EH (cell line): ENCODE measurements at places on chromosomes 7 and 10.
A peak's percentile ranks its signal among the peaks of the same experiment; 100 is the strongest.

GRCh38 chr7:30658479-30659074 lies 23.7 kb downstream of the CRHR2 start:
- DNase-seq, result no peak

DNA sequence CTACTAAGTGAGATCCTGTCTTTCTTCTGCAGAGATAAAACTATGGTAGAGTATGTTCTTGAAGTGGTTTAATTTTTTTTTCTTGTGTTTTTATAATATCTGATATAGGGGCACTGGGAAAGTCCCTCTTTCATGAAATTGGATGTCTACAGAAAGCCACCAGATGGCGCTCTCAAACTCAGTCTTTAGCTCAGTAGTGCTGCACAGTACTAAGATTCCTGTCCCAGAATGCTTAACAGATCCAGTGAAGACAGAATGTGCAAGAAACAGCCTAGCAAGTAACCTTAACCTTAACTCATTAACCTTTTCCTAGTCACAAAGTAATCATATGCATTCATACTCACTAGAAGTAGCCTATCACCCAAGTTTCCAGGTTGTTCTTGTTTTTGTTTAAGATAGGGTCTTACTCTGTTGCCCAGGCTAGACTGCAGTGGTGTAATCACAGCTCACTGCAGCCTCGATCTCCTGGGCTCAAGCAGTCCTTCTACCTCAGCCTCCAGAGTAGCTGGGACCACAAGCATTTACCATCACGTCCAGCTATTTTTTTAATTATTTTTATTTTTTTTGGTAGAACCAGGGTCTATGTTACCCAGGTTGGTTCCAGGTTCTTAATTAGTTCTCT lies 56.7 kb downstream of the IDE start:
- DNase-seq, result peak; percentile 78

DNA sequence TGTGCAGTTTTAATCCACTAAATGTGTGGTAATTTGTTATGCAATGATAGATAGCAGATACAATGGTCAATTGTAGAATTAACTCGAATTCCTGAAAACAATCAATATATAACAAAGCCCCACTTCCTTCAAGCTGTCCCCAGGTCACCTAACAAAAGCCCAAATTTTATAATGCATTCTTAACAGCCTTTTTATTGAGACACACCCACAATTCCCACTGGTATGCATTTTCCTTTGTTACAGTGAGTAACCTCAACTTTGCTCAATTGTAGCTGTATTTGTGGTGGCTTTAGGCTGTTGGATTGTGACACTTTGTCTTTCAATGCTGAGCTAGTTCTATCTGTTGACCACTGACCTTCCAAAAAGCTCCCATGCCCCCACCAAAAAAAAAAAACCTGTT lies 279.8 kb upstream of the CACNA2D1 start:
- DNase-seq, result no peak

DNA sequence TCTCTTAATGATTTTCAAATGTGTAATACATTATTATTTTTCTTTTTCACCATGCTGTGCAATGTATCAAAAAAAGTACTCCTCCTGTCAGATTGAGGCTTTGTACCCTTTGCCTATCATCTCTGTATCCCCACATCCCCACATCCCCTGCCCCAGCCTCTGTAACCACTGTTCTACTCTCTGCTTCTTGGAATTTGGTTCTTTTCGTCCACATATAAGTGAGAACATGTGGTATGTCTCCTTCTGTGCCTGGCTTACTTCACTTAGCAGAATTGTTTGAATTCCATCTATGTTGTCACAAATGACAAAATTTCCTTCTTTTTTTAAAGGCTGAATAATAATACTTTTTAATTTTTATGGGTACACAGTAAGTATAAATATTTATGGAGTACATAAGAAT lies 13.8 kb downstream of the TAF3 start:
- DNase-seq, result peak; percentile 26

DNA sequence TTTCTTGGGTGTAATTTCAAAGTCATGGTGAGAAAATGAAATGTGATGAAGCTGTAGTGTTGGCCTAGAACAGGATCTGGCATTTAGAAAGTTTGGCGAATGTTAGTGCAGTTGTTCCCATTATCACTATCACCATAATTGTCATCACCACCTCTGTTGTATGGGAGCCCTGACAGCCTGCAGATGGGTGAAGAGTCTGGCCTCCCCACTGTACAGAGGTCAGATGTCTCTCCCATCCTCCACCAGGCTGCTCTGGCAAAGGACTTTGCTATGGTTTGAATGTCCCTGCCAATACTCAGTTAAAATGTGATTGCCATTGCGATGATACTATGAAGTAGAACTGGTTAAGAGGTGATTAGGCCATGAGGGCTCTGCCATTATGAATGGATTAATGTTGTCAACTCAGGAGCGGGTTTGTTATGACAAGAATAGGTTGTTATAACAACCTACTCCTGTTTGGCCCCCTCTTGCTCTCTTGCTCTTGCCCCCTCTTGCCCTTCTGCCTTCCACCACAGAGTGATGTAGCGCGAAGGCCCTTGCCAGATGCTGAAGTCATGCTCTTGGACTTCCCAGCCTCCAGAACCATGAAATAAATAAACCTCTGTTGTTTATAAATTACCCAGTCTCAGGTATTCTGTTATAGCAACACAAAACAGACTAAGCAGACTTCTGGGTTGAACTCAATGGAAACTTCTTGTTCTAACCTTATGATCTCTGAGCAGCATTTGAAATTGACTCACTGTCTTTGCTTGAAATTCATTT lies 90.0 kb downstream of the GRK5 start:
- no peak for DNase-seq

GRCh38 chr7:130844811-130845580 lies 111.0 kb upstream of the KLF14 start:
- peak; percentile 89 for DNase-seq

DNA sequence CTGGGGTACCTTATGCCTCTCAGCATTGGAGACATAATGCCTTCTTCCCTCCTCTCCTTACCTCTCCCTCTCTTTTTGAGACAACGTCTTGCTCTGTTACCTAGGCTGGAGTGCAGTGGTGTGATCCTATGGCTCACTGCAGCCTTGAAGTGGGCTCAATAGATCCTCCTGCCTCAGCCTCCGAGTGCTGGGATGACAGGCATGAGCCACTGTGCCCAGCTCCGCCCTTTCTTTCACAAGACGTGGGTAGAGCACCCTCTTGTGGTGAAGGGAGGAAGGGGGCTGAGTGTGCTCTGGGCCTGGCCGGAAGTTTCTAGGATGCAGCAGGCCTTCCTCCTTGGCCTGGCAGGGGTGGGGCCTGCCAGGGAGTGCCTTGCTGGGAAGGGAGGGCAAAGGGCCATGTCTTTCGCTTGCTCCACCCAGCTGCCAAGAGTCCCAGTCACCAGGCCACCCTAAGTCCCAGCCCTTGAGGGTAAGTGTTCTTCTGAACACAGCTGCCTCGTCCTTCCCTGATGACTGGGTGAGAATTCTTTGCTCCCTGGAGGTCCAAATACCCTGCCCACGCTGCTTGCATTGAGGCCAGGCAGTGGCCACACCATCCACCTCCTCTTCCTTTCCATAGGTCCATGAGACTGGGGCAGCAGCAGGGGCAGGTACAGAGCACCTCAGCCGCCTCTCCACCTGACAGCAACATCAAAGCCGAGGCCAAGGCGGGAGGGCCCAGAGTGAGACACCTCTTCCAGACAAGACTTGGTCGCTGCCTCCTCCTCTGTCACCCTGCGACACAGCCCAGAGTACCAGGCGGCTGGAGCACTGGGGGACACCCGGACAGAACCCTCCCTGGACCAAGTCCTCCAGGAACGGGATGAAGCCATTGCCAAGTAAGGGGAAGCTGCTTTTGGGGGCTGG lies 3.7 kb downstream of the ABHD11 start:
- peak; percentile 96 for DNase-seq

DNA sequence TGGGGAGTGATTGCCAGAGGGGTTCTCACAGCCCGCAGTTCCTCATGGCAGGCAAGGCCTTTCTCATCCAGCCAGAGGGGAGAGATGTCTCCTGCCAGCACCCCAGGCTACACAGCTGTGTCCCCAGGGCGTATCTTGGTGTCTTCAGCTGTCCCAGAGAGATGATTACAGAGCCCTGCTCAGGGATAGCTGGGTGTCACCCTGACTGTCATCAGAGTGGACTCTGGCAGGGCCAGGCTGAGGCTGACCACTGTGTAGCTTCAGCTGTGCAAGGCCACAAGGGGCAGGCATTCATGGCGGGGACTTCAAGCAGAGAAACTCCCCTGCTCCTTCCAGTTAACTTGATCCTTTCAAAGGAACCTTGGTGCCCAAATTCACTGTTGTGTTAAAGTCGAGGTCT lies 124.2 kb downstream of the RGS10 start:
- DNase-seq, result no peak

DNA sequence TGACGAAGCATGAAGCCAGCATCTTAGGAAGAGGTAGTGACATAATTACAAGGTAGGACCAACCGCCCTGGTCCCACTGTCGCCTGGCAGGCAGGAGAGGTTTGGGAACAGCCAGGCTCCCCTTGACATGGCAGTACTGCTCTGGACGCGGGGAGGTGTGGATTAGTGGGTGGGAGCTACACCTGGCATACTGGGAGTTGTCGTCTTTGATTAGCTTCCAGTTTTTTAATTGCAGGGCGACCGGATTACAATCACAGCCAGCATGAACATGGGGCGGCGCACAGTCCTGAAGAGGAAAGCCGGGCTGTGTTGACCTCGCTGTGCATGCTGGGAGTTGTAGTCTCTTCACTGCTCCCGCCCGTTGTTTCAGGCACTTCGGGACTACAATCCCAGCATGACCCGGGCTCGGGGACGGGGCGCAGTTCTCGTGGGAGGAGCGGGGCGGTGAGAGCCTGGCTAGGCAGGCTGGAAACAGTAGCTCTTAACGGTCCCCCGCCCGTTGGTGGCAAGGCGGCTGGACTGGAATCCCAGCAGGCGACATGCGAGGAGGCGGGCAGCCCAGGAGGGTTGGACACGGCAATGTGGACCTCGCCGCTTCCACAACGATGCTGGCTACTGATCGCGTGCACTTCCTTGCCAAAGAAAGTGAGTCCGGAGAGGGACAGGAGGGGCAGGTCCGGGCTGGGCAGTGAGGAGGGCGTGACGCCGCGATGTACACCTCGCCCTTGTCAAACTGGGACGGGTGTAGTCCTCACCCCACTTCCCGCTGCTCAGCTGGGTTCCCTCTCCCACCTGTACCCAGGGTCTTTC lies 98.0 kb upstream of the ZNF722 start:
- peak; percentile 0 for DNase-seq

GRCh38 chr10:16905320-16905719 lies 88.1 kb upstream of the RSU1 start:
- DNase-seq, result peak; percentile 52

DNA sequence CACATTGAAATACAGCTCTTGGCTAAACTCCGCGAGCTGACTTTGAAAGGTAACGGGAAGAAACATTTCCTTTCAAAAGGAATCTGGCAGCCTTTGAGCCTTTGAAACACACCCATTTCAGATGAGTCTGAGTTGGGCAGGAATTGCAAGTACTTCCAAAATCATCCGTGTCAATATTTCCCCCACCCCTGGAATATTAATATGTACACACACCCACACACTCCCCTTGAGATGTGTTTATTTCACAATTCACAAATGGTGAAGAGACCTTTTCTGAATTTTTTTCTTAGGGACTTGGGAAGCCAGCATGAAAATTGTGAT lies 438.7 kb upstream of the NRP1 start:
- DNase-seq, result no peak
